ENCODE measurements at places on chromosomes 3 and 15. TPM values are rescaled to one million over a fixed set of nuclear protein-coding genes. Genes with fewer than 3 reads are reported as not detected.

The CLDN16 gene
- not detected for total RNA-seq

The APBA2 gene
- 166 TPM for total RNA-seq

The LMCD1 gene
- total RNA-seq: 1.3 TPM

The AMOTL2 gene
- total RNA-seq: 38.1 TPM

The MED12L gene
- total RNA-seq: 7.8 TPM

The SKIC8 gene
- 43.9 TPM for total RNA-seq
